HEK293T (cell line): ENCODE measurements at places on chromosomes 5 and 9.

- no peak for DNase-seq
Observed at GRCh38 chr9:108662091-108662875, 193.5 kb downstream of the ACTL7B start.

DNA sequence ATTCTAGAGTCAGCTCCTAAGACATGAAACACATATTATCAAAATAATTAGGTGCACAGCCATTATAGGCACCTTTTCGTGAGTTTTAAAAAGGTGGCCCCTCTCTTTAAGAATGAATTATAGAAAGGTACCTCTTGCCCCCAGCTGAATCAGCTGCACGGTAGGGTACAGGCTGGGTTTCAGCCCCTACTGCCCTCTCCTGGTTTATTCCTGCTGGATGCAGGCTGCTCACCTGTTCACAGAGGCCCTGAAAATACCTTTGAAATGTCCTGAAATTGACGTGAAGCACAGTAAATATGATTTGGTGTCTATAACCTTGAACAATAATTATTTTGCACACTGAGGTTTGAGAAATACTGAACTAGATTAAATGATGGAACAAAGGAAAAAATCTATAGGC lies 504.8 kb upstream of the SGCD start:
- no peak for DNase-seq

DNA sequence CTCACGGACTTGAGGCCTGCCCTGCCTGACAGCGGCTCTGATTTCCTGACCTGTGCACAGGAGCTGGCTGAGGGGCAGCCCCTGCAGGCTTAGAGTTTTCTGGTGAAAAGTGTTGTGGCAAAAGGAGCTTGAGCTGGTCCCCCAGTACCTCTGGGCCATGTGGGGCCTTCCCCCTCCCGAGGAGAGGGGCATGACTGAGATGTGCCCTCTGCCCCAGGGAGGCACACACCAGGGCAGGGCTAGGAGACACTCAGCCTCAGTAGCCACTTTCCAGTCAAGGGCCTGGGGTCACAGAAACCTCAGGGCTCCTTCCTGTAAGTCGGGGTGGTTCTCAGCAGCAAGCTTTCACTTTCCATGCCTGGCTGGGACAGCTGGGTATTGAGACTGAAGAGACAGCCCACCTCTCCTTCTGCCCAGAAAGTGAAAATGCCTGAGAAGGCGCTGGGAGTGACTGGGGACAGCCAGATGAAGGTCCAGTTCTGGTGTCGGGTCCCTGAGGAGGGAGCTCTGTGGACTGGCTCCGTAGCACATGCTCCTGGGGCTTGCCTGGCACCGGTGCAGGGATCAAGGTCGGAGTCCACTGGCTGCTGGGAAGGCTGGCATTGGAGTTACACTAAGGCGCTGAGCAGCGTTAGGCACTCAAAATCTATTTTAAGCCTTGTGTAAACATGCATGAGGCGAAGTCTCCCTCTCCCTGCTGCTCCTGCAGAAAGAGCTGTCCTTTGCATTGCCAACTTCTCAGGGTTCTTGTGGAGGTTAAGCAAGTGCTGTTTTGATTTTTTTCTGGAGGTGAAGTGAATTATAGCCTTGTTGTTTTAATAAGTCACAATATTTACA lies 394.9 kb downstream of the GADD45G start:
- peak; percentile 42 for DNase-seq

DNA sequence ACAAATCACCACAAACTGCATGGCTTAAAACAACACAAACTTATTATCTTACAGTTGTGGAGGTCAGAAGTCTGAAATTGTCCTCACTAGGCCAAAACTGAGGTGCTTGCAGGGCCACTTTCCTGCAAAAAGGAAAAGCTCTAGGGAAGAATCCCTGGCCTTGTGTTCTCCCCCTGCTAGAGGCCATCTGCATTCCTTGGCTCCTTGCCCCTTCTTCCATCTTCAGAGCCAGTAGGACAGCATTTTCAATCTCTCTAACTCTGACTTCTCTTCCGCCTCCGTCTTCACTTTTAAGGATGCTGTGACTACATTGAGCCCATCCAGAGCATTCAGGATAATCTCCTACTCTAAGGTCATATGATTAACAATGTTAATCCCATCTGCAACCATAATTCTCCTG lies 236.6 kb downstream of the CDK5RAP2 start:
- no peak for DNase-seq

DNA sequence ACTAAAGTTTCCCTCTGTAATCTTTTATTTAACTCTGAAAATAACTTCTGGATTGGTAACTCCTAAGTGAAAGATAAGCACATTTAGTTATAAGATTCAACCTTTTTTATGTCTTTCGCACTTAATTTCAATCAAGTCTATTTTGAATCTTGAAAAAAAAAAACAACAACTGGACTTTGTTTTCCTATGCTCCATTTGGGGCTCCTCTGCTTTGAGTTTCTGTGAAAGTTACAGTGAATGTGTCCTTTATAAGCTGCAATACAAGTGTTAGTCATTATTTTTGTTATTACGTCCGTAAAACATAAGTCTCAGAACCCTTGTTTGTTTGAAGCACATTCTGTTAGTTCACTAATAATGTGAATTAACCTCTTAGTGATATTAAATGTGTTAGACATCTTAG lies 276.8 kb downstream of the ADAMTS6 start:
- DNase-seq, result no peak

DNA sequence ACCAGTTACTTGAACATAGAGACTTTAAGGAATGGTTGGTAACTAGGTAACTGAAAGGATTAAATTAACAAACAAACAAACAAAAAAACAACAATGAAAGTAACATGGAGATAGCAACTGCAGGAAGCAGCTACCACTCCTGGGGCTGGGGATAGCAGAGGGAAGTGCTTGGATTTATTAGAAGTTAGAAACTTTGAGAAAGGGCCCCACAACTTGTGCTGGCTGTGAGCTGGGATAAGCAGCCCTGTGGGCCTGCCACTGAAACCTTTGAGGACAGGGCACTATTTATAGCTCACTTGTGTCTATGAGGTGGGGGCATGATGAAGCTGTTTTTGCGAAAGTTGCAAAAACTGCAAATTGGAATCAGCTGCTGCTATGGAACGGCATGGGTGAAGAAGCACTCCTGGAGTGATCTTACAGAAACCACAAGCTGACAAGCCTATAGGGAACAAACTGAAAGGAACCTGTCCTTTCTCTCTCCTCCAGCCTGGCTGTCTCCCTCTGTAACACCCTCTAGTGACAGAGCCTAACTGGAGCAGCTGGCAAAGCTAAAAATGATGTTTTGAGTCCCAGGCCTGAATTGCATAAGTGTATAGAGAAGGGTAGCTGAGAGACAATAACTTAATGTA lies 91.4 kb upstream of the RANBP6 start:
- peak; percentile 15 for DNase-seq

- peak; percentile 67 for DNase-seq
Observed at GRCh38 chr5:127878174-127878750, 175.1 kb downstream of the CCDC192 start.

GRCh38 chr5:40226906-40227305 lies 452.8 kb upstream of the PTGER4 start:
- DNase-seq, result no peak

DNA sequence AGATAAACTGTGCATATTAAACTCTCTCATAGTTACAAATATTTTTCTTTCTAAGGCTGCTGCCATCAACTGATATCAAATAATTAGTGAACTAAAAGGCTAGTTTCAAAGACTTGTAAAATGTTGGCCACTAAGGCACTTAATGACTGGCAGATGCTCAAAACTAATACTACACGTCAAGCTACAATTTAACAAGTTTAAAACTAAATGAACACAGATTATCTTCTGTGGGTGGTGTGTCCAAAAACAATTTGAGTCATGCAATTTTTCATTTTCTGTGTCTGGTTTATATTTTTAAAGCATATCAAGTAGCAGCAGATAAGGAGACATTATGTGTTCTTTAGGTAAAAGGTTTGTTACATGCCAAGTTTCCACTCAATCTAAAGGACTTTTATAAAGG lies 665.1 kb downstream of the EFNA5 start:
- DNase-seq, result no peak

- DNase-seq, result peak; percentile 6
Observed at GRCh38 chr5:176415240-176415951, 943 bp downstream of the CLTB start.

DNA sequence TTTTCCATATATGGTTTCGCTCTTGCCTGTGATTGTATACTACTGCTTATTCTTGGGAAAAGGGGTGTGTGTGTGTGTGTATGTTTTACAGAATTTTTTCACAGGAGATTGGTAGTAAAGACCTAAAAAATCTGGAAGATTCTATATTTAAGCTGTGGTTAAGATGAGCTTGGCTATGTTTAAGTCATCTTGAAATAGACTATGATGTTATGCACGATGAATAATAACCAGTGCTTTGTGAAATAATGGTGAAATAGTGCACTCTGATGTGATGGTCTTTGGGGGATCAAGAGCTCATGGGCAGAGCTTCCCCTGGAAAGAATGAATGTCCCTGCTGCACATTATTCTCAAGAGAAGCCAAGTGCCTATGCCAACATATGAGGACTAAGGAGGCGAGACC lies 301.0 kb downstream of the ACTL7B start:
- DNase-seq, result no peak

- DNase-seq, result no peak
Observed at GRCh38 chr5:122181863-122182262, 52.5 kb downstream of the ZNF474 start.

DNA sequence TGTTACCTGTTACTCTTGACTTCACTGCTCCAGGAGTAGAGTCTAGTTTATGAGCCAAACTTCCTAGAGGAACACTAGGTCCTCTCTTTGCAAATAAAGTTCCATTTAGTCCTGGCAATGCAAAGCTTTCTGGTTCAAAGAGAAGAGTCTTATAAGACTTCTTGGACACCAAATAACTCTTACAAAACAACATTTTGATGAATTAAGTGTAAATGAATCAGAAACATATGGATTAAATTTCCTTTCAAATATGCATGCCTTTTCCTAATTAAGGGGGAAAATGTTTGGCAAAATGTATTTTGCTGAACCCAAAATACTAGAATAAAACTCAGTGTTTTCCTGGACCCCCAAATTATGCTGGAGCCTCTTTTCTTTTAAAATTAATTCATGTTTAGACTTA lies 388.0 kb downstream of the FGF10 start:
- DNase-seq, result no peak

DNA sequence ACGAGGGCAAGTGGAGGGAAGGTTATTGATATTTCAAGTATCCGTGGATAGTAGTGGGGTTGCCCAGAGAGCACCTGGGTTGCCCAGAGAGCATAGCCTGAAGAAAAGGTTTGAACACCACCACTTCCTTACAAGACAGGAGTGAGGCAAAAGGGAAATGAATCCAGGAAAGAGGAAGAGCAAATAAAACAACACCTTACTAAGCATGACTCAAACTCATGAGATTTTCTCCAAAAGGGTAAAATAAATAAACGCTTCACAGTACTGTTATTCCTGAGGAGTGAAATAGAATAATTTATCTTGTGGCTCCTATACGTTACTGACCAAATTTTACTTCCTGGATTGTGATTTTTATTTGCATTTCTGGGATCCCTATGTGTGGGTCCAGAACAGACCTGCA lies 65.2 kb upstream of the PTPRD start:
- no peak for DNase-seq

DNA sequence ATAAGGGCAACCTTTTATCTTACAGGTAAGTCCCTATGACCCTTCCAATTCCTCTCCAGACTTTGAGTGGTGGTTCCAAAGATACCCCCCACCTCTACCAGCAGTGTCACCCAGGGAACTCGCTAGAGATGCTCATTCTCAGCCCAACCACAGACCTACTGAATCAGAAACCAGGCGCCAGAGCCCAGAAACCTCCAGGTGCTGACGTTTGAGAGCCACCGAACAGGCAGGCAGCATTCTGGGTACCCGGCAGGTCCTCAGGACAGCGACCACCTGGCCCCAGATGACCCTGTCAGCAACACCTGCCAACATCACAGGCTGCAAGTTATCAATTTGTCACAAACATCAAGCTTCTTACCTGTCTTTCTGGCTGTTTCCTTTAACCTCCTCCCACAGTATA lies 19.5 kb downstream of the RAPGEF1 start:
- DNase-seq, result no peak
